Astrocyte (in vitro differentiated cells and primary cell): ENCODE measurements at places on chromosomes 12 and 14.

DNA sequence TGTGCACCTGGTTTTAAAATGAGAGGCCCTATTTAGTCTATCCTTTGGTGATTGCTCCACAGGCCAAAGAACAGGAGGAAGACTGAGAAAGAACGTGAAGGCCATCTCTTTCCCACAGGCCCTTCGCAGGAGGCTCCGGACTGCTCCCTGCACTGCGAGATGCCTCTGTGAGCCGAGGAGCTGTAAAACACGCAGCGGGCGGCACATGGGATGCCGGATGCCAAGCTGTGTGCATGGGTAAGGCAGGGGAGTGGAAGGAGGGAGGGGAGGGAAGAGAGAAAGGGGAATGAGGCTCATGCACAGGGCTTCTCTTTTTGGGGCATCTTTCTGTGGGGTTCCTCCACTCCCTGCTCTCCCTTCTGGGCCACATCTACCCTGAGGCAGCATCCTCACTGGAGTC, 61.6 kb downstream of the SPTB start:
- DNase-seq = no peak

DNA sequence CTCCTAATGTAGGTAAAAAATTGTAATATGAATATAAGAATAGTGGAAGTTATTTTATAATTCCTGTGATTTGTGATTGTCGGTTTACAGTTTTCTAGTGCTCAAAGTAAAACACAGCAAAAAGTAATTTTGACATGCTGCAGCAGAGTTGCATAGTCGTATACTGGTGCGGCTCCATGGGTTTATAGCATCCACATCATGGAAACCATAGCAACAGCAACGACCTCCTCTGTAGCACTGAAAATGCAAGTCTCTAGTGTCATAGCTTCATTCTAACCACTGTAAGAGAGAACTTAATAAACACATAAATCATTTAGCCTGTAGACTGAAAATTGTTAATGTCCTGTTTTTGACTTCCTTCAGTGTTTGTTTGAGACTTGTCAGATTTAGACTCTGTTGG, 574.3 kb downstream of the KCNH5 start:
- no peak for DNase-seq

DNA sequence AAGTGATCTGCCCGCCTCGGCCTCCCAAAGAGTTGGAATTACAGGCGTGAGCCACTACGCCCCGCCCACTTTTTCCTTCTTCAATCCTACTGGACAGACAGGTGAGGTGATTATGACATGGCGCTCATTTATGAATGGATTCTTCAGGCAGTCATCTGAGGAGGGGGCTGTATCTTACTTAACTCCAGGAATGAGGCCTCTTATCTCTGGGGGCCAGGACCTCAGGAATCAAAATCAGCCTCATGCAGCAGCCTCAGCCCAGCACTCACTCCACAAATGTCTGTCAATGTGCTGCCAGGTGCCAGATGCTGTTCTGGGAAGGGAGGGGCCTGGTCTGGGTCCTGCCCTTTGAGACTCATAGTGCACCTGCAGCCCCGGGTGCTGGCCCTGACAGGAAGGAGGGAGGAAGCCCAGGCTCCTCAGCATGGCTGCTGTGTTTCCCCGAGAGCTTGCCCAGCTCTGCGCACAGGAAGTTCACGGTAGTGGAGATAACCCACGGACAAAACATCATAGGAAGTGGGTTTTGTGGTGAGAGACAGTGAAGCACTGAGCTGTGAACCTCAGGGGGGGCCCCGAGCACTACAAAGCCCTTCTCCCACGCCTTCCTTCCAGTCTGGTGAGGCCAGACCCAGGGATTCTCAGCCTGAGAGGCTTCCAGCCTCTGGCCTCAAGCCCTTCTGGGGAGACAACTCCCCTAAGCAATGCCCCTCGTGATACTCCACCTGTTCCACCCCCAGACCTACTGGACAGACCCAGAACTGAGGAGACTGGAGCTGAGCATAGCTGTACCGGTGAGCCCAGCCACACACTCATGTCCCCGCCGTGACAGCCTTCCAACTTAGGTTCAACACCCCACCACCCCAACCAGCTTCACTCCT, 22.3 kb downstream of the GALNT6 start:
- peak; percentile 84 for DNase-seq

GRCh38 chr12:20457582-20457981, 89.2 kb downstream of the PDE3A start:
- DNase-seq = no peak

GRCh38 chr12:52647601-52648000, 4.4 kb downstream of the KRT2 start:
- no peak for DNase-seq

- peak; percentile 43 for DNase-seq
Observed at GRCh38 chr14:96100161-96101064, 61.3 kb downstream of the C14orf132 start.

GRCh38 chr12:31315044-31315715, 10.8 kb downstream of the SINHCAF start:
- no peak for DNase-seq

DNA sequence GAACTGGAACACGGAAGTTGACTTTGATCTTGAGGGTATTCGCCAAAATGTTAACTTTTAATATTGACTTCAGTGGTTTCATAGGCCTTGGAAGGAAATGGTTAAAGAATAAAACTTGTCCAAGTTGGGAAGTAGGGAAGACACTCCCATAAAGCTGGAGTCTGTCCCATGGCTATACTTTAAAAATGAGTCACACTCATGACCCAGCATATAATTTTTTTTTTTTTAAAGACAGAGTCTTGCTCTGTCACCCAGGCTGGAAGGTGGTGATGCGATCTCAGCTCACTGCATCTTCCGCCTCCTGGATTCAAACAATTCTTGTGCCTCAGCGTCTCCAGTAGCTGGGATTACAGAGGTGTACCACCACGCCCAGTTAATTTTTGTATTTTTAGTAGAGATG, 19.6 kb downstream of the TMPRSS12 start:
- DNase-seq = peak; percentile 55

- DNase-seq = no peak
Observed at GRCh38 chr12:99413751-99414150, 233.8 kb upstream of the GARIN6 start.

DNA sequence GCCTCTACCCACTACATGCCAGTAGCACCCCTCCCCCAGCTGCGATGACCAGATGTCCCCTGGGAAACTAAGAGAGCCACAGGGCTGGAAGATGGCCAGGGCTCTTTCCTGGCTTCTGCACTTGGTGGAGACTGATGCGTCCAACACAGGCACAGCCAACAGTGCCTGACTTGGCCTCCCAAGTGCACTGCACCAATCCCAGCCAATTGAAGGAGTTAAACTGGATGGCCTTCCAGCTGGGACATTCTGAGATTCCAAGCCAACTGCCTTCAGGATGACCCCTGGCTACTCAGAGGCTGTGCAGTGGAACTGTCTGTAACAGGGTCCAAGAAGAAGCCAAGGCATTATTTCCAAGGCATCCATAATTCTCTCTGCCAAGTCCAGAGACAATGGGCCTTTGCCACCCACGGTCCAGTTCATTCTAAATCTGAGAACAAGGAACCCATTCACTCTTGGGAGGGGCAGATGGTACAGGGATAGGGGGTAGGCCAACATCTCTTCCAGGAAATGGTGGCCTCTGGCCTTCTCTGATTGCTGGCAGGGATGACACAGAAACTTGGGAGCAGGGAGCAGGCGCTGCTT, 35.2 kb downstream of the PRIMA1 start:
- no peak for DNase-seq

DNA sequence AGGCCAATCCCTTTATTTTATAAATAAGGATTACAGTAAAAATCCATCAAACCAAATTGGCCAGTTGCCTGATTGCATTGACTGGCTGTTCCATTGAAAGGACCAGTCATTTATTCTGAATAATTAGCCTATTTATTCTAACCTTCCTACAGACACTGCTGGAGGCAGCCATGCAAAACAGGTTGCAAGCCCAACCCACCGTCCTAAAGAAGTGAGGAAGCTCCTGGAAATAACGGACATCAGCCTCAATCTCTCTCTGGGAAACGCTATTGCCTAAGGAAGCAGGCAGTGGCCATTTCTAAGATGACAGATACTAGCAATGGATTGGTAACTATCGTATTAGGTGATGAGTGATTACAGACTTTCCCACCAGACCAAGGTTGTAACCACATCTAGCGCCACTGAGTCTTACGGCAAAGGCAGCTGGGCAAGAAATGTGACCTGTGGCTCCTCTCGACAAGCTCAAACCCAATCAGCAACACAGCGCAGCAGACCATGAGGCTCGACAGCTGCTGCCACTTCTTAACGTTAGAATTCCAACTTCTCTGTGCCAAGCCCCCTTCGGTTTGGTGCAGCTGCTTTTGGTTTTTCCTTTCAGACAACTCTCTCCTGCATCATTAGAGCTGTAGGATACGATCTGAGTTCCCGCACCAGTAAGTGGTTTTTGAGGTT, 134.2 kb downstream of the KCNK10 start:
- no peak for DNase-seq

DNA sequence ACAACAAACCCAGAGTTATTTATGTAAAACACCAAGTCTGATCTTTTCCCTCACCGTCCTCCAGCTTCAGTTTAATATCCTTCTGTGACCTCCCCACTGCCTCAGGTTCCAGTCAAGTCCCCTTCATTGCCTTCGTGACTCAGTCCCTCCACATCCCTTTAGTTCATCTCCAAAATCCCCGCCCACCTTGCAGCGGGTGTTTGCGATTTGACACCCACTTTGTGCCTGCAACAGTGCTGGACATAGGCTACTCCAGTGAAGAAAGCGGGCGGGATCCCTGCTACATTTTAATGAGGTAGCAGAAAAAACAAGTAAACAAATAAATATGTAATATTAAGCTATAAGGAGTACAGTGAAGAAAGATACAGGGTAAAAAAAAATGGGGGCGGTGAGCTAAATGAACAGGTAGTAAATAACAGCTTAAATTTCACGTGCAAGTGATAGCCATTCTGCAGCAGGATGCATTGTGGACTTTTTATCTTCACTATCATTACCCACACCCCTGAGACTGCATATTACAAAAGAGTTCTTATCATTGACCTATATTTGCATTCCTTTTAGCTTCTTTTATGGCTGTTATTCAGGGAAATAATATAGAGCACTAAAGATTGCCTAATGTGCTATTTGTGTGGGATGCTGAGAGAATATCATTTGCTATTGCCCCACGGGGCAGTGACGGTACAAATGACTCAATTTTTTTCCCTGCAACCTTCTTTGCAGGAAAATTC, 222.8 kb upstream of the NUDT4 start:
- no peak for DNase-seq

GRCh38 chr12:40693207-40693821, 1.1 kb downstream of the CNTN1 start:
- DNase-seq = no peak

DNA sequence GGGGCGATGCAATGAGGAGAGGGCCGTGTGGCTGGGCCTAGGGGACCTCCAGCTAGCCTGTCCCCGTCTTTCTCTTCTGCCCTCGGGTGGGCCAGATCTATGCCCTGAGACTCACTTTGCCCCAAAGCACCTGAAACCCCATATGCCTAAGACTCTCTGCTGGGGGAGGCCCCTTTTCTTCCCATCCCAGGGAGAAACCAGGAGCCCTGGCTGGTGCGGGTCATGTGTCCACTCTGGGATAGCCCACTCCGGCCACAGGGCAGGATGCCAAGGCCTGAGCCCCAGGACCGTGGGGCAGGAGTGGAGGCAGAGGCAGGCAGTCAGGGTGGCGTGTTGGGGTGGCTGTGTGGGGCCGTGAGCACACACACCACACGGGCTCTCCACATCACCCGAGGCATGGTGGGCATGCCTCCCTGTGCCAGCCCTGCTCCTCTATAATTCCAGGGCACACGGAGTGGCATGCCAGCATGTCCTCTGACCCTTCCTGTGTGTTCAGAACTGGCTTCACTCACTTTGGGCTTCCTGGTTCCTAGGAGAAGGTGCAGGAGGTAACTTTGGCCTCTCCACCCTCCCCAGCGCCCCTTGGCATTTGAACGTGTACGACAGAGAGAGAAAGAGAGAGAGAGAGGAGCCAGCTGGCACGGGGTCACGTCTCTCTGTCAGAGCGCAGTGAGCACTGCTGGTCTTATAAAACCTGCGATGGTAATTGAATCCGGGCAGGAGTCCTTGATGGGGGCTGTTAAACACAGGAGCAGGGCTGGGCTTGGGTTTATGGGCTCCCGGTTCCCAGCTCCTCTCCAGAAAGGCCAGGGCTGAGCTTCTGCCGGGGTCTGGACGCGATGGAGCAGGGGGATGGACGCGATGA, 144.2 kb downstream of the KIF26A start:
- DNase-seq = no peak

- peak; percentile 98 for DNase-seq
Observed at GRCh38 chr14:23115039-23115731, 3.9 kb downstream of the CEBPE start.

GRCh38 chr12:19895246-19896020, 456.1 kb downstream of the AEBP2 start:
- DNase-seq = peak; percentile 46

DNA sequence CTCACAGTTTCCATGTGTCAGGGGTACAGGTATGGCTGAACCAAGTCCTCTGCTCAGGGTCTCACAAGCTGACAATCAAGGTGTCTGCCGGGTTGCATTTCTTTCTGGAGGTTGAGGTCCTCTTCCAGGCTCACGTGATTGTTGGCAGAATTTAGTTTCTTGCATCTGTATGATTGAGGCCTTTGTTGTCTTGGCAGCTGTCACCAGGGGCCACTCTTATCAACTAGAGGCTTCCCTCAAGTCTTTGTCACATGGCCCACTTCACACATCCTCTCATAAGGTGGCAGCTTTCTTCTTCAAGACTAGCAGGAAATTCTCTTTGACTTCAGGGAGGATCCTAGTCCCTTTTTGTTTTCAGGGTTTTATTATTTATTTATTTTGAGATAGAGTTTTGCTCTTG, 46.0 kb upstream of the FOS start:
- DNase-seq = no peak

DNA sequence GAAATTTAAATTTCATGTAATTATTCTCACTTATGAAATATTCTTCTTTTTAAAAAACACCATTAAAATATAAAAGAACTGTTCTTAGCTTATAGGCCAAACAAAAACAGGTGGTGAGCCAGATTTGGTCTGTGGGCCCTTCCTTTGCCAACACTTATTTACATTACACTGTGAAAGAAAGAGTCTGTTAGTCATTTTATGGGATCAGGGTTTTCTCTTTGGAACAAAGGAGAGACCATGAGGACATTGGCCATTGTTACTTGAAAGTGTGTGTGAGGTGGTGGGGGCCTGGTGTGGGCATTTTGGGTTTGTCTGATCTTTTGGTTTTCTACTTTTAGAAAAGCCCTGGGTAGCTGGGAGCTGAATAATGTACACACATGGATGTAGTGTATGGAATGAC, 62.7 kb downstream of the TTC6 start:
- no peak for DNase-seq

DNA sequence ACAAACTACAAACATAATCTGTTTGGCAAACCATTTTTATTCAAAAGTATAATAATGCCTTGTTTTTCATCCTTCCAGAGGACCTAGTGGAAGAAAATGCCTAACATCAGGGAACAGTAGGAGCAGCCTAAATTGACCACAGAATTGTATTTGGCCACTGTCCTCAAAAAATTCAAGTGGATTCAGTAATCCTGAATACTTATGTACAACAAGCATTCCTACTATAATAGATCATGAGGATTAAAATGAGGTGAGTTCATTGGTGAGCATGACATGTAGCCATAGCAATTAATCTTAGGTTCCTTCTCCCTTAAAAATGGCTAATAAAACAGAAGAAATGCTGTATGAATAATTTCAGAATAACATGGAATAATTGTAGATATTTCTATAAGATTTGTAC, 209.3 kb downstream of the DAD1 start:
- DNase-seq = peak; percentile 85
